ENCODE measurements at places on chromosomes 1 and 21.

DNA sequence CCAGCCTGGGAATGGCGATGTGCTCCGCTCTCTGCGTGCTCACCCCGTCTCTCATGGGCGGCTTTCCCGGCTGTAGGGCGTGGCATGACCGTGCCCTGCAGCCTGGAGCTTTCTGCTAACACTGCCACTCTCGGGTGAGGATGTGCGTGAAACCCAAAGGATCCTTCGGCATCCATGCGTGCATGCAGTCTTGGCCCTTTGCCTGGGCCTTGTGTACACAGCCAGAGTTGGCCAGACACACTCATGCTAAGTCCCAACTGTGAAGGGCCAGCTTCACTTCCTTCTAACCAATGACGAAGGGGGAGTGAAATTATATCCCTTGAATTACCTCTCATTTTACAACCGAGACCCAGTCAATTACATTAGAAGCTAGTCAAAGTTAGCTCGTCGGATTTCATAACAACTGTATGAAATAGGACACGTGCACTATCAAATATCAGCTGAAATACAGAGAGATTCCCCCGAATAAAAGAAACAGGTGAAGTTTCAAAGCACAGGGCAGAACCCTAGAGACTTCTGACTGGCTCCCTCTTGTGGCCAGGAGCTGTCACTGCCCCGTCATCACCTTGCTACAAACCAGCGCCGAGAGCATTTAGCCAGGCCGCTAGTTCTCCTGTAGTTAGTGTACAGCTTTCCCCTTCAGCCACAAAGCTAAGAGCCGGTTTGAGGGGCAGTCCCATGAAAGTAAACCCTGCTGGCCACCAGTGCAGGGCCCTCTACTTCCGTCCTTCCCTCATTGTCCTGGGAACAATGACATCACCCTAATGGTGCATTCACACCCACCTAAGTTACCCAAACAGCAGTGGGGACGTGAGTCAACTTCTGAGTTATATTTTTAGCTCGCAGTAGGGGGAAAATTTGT, 63.4 kb upstream of the COA6 start:
- peak; percentile 66 for DNase-seq

- peak; percentile 44 for DNase-seq
Measured at GRCh38 chr1:206012086-206012859, 9.1 kb upstream of the RAB7B start.

GRCh38 chr1:44645476-44646244, 28.6 kb downstream of the TMEM53 start:
- DNase-seq: no peak

GRCh38 chr1:226444901-226445300, 37.0 kb upstream of the PARP1 start:
- DNase-seq: peak; percentile 72

GRCh38 chr1:154427173-154428139, 22.3 kb downstream of the IL6R start:
- no peak for DNase-seq

DNA sequence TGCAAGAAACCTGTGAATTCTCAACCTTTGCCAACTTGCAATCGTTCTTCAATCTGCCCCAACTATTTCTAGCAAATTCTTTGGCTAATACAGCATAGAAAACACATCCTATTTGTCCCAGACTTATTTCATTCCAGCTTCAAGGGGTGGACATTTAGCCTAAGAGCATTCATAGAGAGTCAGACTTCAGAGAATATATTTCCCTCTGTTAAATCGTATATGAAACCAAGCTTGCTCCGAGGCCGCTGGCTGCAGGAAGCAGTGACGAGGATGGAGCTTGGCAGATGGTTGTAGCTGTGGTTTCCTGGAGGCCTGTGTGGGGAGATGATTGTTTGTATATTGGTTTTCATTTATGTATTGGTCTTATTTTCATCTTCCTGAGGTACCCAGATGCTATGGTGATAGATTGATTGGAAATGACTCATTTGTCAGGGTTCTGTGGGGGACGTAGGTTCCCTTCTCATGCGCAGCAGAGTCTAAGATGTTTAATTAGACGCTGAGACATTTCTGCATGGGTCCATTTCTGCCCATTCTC, 26.1 kb downstream of the MAN1C1 start:
- DNase-seq: peak; percentile 82

- no peak for DNase-seq
Measured at GRCh38 chr1:216902669-216903381, 179.6 kb upstream of the ESRRG start.

DNA sequence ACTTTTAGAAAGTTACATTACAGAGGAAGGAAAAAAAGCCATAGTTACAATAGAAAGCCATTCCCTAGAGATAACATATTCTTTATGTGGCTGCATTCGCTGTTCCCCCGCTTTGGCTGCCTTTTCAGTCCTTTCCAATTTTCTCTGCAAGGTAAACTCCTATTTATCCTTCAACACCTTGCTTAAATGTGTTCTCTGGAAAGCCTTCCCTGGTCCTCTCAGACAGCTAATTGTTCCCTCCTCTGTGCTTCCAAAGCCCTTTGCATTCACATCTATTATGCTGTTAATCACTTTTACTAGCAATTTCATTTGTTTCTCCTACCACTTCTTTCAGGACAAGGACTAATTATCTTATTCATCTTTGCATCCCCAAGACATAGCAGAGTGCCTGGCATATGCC, 1.6 kb downstream of the PHC2 start:
- DNase-seq: no peak

DNA sequence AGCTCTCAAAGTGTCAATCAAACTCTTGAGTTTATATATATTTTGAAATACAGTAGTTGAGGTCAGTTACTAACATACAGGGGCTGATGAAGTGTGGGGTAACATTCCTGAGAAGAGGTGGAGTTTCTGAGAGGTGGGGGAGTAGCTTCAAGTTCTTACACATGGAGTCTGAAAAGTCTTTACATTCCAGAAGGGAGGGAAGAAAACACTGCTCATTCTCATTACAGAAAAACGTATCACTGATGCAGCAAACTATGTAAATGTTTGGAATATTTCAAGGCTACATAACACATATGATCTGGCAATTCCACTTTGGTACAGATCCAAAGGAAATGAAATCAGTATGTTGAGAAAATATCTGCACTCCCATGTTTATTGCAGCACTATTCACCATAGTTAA, 1065.8 kb upstream of the B3GALT2 start:
- DNase-seq: no peak

DNA sequence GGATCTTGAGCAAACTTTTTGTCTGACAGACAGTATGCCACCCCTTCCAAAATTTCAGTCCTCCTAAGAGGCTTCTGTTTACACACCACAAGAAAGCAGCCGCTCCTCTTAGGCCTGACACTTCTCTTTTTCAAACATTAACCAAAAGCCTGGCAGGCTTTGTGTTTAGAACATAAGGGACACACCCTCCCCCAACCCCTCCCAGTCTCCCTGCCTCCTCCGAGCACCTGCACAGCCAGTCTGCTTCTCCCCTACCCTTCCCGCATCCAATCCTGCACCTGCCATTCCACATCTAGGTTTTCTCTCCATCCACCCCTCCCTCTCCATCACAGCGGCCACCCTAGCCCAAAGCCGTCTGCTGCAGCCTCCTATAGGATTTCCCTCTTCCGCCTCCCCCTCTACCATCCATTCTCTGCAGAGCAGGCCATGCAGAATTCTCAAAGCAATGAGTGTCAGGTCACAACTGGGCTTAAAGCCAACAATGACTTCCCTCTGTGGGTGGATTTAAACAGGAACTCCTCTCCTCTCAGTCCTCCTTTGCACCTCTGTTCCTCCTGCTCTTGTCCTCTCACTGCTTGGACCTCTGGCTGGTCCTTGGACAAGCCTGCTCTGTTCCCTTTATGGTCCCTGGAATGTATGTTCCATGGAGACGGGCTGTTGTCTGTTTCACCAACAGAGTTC, 478.2 kb downstream of the NPHP4 start:
- DNase-seq: no peak

- no peak for DNase-seq
Measured at GRCh38 chr1:53070621-53071020, 8.6 kb downstream of the PODN start.

GRCh38 chr1:36702963-36703362, 220.2 kb upstream of the CSF3R start:
- no peak for DNase-seq

DNA sequence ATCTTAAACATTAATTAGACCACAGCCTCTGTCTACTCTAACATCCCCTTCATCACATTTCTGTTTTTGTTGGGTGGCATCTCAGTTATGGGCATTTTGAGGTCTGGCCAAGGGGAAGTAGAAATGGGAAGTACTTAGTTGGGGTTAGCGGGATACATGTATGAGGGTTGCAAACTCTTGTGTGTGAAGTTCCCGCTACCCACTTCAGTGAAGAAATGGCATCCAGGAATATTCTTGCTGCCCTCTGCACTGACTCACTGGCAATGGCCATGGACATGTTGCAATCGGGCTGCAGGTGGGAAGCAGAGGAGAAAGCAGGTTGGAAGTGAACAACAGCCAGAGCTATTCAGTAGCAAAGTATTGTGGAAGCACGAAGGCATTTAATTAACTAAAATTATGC, 7.4 kb downstream of the CD48 start:
- no peak for DNase-seq

GRCh38 chr1:36689992-36690391, 207.3 kb upstream of the CSF3R start:
- DNase-seq: no peak

DNA sequence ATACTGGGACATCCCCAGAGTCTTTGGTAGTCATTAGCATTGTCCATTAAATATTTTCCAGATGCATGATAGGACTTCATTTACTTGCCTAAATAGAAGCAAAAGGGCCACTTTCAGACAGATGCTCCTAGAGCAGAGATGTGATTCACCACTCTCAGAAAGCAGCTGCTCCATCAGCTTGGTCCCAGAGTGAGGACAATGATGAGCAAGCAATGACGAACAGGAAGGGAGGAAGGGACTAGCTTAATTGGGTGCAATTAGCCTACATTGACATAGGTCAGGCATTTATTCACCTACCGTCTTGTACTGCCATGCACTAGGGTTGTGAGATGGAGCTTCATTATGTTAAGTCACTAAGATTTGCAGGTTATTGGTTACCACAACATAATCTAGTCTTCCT, 85.1 kb upstream of the PLXNA2 start:
- DNase-seq: no peak

- no peak for DNase-seq
Measured at GRCh38 chr1:108847494-108847893, 9.4 kb downstream of the AKNAD1 start.

DNA sequence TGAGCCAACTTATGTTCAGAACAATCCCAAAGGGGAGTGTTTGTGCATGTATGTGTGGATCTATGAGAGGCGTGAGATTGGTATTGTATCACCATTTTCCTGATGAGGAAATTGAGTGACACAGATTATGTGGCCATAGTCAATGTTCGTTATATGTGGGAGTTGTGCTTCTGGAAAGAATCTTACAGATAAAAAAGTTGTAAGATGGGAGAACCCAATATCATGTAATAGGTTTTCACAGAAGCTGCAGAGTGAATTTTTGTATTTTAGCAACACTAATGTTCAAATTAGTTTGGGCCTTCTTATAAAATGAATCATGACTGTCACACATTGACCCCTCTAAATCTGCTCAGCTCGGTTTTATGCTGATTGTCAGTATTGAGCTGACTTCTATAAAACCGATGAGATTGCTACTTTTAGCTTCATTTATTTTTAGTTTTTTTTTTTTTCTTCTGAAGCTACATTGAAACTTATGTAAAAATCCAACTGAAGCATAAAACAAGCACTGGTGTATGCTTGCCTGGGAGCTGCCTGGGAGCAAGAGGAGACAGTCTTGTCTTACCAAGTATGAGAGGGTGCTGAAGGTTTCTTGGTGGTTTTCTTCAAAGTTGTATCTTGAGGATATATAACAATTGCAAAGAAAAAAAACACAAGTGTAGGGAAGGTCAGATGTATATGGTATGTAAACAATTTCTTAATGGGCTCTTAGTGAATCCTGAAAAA, 4.1 kb downstream of the RWDD3 start:
- DNase-seq: no peak

- no peak for DNase-seq
Measured at GRCh38 chr1:209062863-209063262, 520.7 kb upstream of the CAMK1G start.
